ENCODE measurements at places on chromosomes 4 and X.

DNA sequence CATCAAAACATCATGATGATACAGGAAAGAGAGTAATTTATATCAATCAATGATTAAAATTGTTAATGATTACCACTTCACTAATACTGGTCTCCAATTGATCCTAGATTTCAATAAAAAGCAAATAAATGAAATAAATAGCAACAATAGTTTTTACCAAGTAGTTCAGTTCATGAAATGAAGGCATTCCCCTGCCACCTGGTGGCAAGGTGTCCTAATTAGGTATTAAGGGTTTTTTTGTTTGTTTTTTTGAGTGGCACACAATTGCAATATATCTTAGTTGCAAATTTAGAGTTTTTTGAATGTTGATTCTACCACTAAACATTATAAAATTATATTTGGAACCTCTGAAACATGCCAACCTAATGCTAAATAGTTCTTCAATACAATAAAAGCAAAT lies 157.4 kb upstream of the PDE5A start:
- DNase-seq: no peak

- no peak for DNase-seq
These were observed 33.6 kb upstream of the XK start for GRCh38 chrX:37651921-37652452.

- DNase-seq: no peak
These were observed 57.0 kb upstream of the FTHL17 start for GRCh38 chrX:31128855-31129254.

GRCh38 chr4:56348576-56348975 lies 38.7 kb downstream of the AASDH start:
- DNase-seq: no peak

GRCh38 chr4:31194823-31195222 lies 474.7 kb downstream of the PCDH7 start:
- no peak for DNase-seq

DNA sequence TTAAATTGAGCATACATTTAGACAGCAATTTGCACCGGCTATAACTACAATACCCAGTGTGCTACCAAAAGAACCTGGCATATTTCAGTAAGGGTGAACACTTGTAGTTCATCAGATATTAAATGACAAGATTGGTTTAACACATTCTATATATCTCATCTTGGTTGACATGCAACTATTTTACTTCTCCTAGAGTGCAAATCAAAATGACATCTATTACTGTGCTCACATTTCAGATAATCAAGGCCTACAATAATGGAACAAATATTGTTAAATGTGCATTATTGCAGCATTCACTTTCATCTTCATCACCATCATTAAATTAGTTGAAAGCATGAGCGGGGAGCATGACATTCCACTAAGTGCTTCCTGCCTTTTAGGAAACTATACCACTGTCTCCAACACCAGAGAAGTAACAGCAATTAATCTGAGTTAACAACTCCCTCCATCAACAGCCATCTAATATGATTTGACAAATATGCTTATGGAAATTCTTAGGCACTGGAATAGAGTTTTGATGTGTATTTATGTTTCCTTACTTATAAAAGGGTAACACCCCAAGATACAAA lies 209.8 kb upstream of the SLIT2 start:
- DNase-seq: no peak

GRCh38 chr4:101282076-101282844 lies 65.1 kb downstream of the PPP3CA start:
- DNase-seq: peak; percentile 7

- DNase-seq: no peak
These were observed 10.1 kb upstream of the CXCL8 start for GRCh38 chr4:73730292-73730691.

DNA sequence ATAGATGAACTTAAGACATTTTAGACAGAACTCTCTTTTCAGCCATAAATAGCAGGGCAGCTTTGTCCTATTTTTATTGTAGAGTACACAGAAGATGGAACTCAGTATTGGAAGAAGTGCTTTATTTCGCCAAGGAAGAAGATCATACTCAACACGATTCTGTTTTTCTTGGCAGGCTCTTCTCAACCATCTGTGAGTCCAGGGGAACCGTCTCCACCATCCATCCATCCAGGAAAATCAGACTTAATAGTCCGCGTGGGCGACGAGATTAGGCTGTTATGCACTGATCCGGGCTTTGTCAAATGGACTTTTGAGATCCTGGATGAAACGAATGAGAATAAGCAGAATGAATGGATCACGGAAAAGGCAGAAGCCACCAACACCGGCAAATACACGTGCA lies 37.6 kb downstream of the KIT start:
- DNase-seq: no peak

All from activated T-cell treated with anti-CD3 and anti-CD28 coated beads for 48 hours (primary cell).